Dermis microvascular lymphatic vessel endothelial cell (primary cell): ENCODE measurements at places on chromosomes 16 and 17. TPM values are rescaled to one million over a fixed set of nuclear protein-coding genes. Genes with fewer than 3 reads are reported as not detected.

Gene CACNG1
- not detected in 2 replicates for total RNA-seq

Gene PRDM7
- not detected in 2 replicates for total RNA-seq

Gene ABCC3
- total RNA-seq: 0.13 and 0.90 TPM in 2 replicates

Gene NEUROD2
- not detected in 2 replicates for total RNA-seq

Gene SNAI3
- total RNA-seq: 0.13 and 0.25 TPM in 2 replicates

Gene PRKCB
- not detected in 2 replicates for total RNA-seq

Gene LLGL2
- total RNA-seq: 12.6 and 13.9 TPM in 2 replicates

Gene YBX2
- 0.25 and 0.26 TPM in 2 replicates for total RNA-seq

Gene RAMP2
- 6.0 and 25.9 TPM in 2 replicates for total RNA-seq

Gene OR3A3
- total RNA-seq: not detected in 2 replicates

Gene SEZ6L2
- total RNA-seq: 0.26 and 2.5 TPM in 2 replicates

Gene KRTAP16-1
- not detected in 2 replicates for total RNA-seq
